A549 treated with ZK216348 at 1 μM for 4 hours (cell line): ENCODE measurements at places on chromosomes 12 and 14. TPM values are rescaled to one million over a fixed set of nuclear protein-coding genes. Genes with fewer than 3 reads are reported as not detected.

Gene ADCY4
- 0.21 TPM in 1 of 5 replicates, not detected in the others for total RNA-seq

Gene MYF5
- total RNA-seq = not detected in 5 replicates

Gene GARIN6
- not detected in 5 replicates for total RNA-seq

Gene NDRG2
- 1.8 to 3.8 TPM (median 3.4 TPM) in 5 replicates for total RNA-seq

Gene TPH2
- total RNA-seq = 0.20 TPM in 1 of 5 replicates, not detected in the others

Gene GPD1
- total RNA-seq = 0.07 to 0.52 TPM (median 0.12 TPM) in 4 of 5 replicates, not detected in the other

Gene CALM1
- 266 to 394 TPM (median 339 TPM) in 5 replicates for total RNA-seq

Gene C12orf50
- total RNA-seq = not detected in 5 replicates

Gene NDUFA9
- 109 to 116 TPM (median 111 TPM) in 5 replicates for total RNA-seq

Gene COA8
- 49.8 to 59.6 TPM (median 51.8 TPM) in 5 replicates for total RNA-seq

Gene KRT3
- 0.09 TPM in 1 of 5 replicates, not detected in the others for total RNA-seq
